ENCODE measurements at places on chromosomes 5 and 9. TPM values are rescaled to one million over a fixed set of nuclear protein-coding genes. Genes with fewer than 3 reads are reported as not detected.

The TRAF2 gene
- total RNA-seq: 38.7 TPM

DNA sequence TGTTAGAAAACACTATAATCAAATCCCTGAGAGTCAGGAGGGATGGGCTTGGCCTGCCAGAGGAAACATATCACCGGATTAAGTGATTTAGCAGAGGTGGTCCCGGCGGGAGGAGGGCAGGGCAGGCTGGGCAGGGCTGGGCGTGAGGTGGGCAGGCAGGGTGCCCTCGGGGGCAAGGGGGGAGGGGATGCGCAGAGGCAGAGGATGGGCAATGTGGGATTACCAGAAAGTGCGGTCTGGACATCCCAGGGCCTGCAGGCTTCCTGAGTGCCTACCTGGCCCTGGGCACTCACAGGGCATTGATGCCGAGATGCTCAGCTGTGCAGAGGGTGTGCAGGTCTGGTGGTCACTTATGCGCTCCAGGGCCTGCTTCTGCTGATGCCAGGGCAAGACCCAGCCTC, 115.2 kb downstream of the ADAMTS2 start:
- no peak for DNase-seq

GRCh38 chr9:114701988-114702387, 20.0 kb upstream of the TEX48 start:
- DNase-seq: no peak

- DNase-seq: no peak
Measured at GRCh38 chr5:158317507-158317906, 458.6 kb upstream of the CLINT1 start.

The GDA gene
- total RNA-seq: not detected

GRCh38 chr9:127493592-127494303, 42.4 kb downstream of the LRSAM1 start:
- DNase-seq: no peak

- DNase-seq: no peak
Measured at GRCh38 chr5:127599320-127599719, 49.6 kb upstream of the CTXN3 start.

The ABO gene
- not detected for total RNA-seq

The RALGDS gene
- 76.9 TPM for total RNA-seq

- DNase-seq: no peak
Measured at GRCh38 chr9:30507166-30507565, 1877.3 kb upstream of the ACO1 start.
